ENCODE measurements at places on chromosomes 16 and 17.

DNA sequence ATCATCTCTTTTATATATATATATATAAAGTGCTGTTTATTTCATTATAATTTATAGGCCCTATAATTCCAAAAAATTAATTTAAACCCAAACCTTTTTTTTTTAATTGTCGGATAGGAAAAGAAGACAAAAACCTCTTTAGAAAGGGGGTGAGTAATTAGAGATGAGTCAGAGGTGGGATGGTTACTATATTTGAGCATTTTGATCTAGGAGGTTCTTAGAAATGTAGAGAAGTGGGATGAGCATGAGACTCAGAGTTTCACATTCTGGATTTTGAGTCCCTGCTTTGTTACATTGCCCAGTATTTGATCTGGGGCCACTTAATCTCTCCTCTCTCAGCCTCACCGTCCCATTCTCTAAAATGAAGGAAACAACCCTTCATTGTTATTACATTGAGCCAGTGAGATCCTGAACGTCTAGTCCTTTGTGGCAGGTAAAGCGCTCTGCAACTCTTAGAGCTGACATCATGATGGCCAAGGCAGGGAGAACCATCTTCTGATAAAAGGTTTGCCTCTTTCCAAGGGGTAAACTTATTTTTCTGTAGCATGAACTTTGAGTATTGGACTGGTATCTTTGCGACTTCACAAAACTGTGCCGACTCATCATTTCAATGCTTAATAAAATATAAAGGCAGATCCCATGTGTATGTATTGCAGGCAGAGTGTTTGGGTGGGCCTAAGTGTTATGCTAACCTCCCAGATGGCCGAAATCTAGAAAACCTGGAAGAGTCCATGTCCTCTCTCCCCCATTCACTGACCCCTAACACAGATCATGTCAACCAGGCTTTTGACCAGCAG is 21.3 kb downstream of the HS3ST3B1 start:
- DNase-seq: no peak

DNA sequence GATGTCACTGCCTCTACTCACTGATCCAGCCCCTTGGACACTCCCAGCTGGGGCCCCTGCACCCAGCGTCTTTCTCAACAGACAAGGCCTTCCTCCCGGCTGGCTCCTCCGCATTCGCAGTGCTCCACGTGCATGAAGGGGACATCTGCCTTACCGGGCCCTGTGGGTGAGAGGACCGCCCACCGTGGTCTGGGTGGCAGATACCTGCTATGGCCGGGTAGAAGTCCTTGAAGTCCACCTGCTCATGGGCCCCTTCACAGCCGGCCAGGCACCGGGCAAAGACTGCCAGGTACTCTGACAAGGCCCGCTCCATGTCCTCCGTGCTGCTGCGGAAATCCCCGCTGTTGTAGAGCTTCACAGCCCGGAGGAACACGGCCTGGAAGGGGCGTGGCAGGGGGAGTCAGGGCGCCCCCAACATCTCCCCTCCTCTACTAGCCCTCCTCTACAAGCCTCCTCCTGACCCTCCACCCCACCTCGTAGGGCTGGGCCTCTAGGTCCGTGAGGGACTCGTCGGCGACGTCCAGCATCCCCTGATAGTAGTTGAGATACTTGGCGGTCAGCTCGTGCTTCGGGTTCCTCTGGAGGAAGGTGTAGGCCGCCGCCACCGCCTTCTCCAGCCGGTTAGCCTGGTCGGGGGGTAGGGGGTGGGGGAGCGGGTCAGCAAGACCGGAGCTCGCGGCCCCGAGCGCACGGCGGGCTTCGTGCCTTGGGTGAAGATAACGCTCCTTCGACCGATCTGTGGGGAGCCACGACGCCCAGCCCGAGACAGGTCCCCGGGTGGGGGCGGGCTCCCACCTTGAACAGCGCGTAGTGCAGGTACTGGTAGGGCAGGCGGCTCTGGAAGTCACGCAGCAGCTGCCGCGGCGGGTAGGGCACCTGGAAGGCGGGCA is 845 bp downstream of the P3H4 start:
- no peak for DNase-seq

GRCh38 chr16:78746718-78747117 is 647.3 kb downstream of the WWOX start:
- no peak for DNase-seq

DNA sequence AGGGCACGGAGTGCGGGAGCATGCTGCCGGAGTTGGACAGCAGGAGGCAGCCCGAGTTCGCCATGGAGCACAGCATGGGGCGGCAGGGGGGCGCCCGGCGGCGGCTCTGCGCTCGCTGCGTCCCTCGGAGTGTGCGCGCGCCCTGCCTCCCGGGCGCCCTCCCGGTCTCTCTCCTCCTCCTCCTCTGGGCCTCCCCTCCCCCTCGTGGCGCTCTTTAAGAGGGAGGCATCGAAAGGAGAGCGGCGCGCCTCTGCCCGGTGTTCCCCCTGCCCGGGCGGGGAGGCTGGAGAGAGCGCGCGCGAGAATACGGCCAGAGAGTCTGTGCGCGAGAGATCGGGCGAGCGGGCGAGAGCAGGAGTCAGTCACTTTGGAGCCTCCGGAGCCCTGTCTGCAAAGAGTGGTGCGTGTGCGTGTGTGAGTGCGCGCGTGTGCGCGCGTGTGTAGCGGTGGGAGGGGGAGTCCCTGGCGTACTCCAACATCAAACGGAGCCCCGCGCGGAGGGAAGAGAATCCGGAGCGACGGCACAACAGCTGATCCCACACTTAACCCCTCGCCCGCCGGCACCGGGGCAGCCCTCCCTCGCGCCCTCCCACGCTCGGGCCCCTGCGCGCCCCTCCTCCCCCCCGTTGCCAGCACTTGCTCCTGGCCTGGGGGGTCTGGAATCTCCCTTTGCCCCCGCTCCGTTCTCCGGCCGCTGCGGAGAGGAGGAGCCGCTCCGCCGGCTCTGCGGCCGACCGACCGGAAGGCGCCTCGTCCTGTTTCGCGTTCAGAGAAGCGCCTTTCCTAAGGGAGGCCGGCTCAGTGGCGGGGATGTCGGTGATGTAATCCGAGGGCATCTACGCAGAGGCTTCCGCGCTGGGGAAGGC is 108.9 kb downstream of the ENGASE start:
- no peak for DNase-seq

GRCh38 chr17:29883497-29883896 is 46.5 kb downstream of the SSH2 start:
- no peak for DNase-seq

GRCh38 chr17:31558748-31559583 is 167.5 kb downstream of the RAB11FIP4 start:
- DNase-seq: peak; percentile 81

DNA sequence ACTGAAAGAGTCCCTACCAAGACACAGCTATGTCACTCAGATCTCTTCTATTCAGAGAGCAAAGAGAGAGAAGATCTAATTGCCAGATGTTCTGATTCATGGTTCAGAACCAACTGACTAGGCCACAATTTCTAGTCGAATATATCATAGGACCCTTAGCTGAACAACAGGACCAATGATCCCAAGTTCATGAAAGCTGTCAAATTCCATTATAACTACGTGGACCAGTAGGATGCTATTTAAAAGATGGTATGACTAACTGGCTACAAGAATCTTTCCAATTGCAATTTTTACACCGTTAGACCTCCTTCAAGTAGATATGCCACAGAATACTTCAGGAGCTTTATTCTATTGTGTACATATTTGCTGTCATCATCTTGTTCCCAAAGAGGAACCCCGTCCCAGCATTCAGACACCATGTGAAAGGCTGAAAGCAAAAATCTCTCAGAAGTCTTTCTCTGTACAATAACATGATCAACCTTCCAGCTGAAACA is 26.0 kb downstream of the DCUN1D3 start:
- no peak for DNase-seq
